ENCODE measurements at places on chromosomes 7 and 10. TPM values are rescaled to one million over a fixed set of nuclear protein-coding genes. Genes with fewer than 3 reads are reported as not detected.

GRCh38 chr7:44563171-44563679 lies 10.5 kb downstream of the DDX56 start:
- no peaks in the 10 kb centered on the region for H3K27me3 ChIP-seq
- H3K27ac ChIP-seq = no peak overlapping the region
- DNase-seq = no peak
- H3K36me3 ChIP-seq = no peaks in the 10 kb centered on the region

DNA sequence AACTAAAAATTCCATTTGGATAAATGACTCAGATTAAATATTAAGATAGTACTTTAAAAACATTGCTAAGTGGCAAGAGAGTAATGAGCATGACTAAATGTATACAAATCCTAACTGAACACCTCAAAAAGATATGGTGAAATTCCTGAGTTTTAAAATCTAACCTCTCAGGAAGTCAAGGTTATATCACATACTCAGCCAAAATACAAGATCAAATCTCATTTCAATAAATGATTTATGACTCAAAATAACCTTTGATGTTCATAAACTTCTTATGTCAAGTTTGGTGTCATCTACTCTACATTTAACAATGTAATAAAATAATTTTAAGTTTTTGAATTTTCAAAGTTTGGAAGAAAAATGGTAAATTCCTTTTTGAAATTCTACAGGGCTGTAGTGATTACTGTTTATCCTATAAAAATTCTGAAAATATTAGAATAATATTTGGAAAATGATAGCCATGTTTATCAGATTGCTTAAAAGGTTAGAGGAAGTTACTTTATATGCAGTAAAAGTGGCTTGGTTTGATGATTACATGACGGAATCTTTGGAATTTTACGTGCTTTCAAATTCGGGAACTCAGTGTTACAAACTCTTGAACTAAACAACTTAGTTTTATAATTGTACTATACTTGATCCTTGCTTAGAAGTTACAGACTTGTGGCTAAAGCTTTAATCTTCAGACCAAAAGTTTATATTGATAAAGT lies 43.7 kb downstream of the ASZ1 start:
- no peak overlapping the region for H3K4me3 ChIP-seq
- no peaks in the 10 kb centered on the region for H3K36me3 ChIP-seq
- no peaks in the 10 kb centered on the region for H3K27me3 ChIP-seq
- H3K4me1 ChIP-seq = no peaks in the 10 kb centered on the region
- no peak for DNase-seq
- H3K27ac ChIP-seq = no peak overlapping the region

DNA sequence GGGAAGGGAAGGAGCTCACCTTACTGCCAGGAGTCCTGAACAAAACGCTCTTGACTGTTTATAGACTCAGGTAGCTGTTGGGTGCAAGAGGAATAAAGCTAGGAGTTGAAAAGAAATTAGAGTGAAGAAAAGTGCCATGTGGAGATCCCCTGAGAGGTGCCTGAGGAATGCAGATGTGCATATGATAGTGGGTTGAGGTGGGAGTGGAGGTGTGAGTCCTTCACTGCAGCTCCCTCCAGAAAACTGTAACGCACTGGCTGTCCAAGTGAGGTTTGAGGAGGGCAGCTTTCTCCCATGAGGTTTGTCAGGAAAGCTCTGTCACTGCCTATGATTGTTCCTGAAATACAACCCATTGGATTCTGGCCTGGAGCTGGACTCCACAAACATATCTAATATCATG lies 904.8 kb upstream of the POT1 start:
- no peaks in the 10 kb centered on the region for H3K27me3 ChIP-seq
- H3K36me3 ChIP-seq = no peaks in the 10 kb centered on the region
- no peak overlapping the region for H3K4me3 ChIP-seq
- no peak for DNase-seq
- H3K27ac ChIP-seq = no peak overlapping the region
- H3K4me1 ChIP-seq = no peaks in the 10 kb centered on the region

The COL28A1 gene
- 4.9 TPM for total RNA-seq

The FGFR2 gene
- 62.8 TPM for total RNA-seq

DNA sequence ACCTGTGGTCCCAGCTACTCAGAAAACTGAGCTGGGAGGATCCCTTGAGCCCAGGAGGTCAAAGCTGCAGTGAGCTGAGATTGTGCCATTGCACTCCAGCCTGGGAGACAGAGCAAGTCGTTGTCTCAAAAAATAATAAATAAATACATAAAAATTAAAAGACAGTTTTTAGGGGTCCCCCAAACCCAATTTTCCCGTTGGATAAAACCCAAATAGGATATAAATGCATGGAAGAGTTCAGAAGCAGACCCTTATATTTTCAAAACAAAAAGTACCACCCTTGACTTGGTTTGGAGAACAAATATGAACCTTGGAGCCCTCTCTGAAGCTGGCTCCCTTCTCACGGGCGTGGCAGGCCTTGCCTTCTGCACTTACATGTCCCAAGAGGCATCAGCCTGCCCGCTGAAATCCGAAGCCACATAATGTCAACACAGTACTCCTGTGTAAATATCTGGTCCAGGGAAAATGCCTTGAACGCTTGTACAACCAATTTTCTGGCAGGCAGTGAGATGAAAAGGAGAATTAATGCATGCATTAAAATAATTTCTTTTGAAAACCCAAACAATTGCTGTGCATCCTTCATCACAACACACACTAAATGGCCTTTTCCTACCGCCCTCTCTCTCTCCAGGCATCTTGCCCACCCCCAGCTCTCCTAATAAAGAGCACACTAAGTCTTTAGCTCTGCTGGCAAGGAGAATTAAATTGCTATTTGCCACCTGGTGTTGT lies 46.4 kb upstream of the PARD3 start:
- no peaks in the 10 kb centered on the region for H3K4me1 ChIP-seq
- no peaks in the 10 kb centered on the region for H3K36me3 ChIP-seq
- H3K27me3 ChIP-seq = no peaks in the 10 kb centered on the region
- no peak overlapping the region for H3K4me3 ChIP-seq

The GRM3 gene
- not detected for total RNA-seq

DNA sequence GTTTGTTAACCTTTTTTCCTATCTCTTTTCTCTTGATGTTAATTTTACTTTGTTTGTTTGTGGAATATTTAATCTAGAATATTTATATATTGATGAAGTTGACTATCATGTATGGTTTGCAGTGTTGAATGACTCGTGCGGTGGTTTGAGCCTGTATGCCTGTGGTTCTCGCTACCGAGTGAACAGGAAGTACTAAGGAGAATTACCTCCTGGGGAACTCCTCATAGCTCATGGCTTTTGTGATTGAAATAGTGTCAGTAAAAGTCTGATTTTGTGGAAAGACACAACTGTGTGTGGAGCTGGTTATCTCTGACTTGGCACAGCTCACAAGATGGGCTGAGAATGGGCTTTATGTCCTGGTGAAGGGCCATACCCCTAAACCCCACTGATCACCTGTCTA lies 498.6 kb downstream of the GLRX3 start:
- H3K27ac ChIP-seq = no peak overlapping the region
- peaks cover 22% of the 10 kb centered on the region for H3K27me3 ChIP-seq
- no peak for DNase-seq
- no peaks in the 10 kb centered on the region for H3K4me1 ChIP-seq

DNA sequence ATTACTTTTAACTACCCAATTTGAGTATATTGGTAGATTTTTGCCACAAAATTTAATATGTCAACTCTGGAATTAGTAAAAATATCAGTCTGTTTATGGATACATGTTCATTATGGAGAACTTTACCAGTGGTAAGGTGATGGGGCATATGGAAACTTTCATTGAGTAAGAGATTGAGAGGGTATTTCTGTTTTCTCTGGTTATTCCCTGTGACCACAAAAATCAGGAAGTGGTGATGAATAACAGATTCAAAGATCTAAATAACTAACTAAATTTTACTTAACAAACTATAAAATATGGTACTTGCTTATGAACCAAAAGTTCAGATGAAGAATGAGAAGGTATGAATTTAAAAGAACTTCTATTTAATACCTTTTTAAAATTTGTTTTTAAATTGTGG lies 22.1 kb upstream of the STEAP4 start:
- no peaks in the 10 kb centered on the region for H3K36me3 ChIP-seq
- no peaks in the 10 kb centered on the region for H3K4me1 ChIP-seq
- no peaks in the 10 kb centered on the region for H3K27me3 ChIP-seq
- H3K4me3 ChIP-seq = no peak overlapping the region
- DNase-seq = no peak

- no peak for DNase-seq
- no peak overlapping the region for H3K27ac ChIP-seq
- H3K4me3 ChIP-seq = no peak overlapping the region
- H3K27me3 ChIP-seq = no peaks in the 10 kb centered on the region
- H3K4me1 ChIP-seq = no peaks in the 10 kb centered on the region
Observed at GRCh38 chr10:123677556-123677955, 11.4 kb downstream of the GPR26 start.

DNA sequence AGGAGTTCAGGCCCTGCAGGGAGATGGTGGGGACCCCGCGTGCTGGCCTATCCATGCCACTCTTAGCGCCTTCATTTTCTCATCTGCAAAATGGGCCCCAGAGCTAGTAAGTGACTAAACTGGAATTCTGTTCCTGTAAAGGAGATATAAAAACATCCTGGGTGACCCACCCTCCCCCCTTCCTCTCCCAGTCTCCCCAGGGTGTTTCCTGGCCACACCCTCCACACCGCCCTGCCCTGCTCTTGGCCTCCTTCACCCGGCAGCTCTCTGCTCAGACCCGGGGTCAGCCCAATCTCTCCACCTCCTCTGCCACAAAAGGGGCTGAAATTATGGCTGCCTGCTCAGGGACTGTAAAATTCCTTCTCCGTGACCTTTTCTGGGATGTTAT lies 70.7 kb downstream of the C10orf105 start:
- DNase-seq = no peak
- no peak overlapping the region for H3K27ac ChIP-seq
- H3K4me1 ChIP-seq = no peaks in the 10 kb centered on the region
- no peaks in the 10 kb centered on the region for H3K36me3 ChIP-seq
- H3K4me3 ChIP-seq = no peak overlapping the region
- H3K27me3 ChIP-seq = no peaks in the 10 kb centered on the region

The SPAM1 gene
- not detected for total RNA-seq

The AFAP1L2 gene
- total RNA-seq = 43.9 TPM

- H3K4me3 ChIP-seq = no peak overlapping the region
- DNase-seq = no peak
- H3K36me3 ChIP-seq = no peaks in the 10 kb centered on the region
Observed at GRCh38 chr7:47183862-47184590, 397.9 kb downstream of the TNS3 start.

- no peaks in the 10 kb centered on the region for H3K4me1 ChIP-seq
- H3K27me3 ChIP-seq = no peaks in the 10 kb centered on the region
- no peak overlapping the region for H3K27ac ChIP-seq
- DNase-seq = no peak
- H3K36me3 ChIP-seq = no peaks in the 10 kb centered on the region
Observed at GRCh38 chr10:62631241-62631640, 173.3 kb upstream of the ADO start.

DNA sequence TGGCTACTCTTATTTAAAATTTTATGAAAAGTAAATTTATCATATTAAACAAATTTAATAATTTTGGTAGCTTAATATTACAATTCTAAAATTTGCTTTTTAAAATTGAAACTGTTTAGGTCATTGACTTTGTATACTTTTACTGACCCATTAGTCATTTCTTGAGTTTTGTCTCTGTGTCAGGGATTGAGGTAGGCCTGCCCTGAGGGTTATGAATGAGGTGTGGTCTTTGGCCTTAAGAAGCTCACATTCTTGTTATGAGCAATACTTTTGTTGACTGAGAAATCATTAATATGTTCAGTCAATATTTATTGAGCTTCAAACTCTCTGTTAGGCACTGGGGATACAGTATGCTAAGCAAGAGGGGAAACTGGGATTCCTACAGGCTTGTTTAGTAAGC lies 47.0 kb upstream of the RPA3 start:
- DNase-seq = no peak
- H3K4me3 ChIP-seq = no peak overlapping the region
- no peaks in the 10 kb centered on the region for H3K27me3 ChIP-seq

DNA sequence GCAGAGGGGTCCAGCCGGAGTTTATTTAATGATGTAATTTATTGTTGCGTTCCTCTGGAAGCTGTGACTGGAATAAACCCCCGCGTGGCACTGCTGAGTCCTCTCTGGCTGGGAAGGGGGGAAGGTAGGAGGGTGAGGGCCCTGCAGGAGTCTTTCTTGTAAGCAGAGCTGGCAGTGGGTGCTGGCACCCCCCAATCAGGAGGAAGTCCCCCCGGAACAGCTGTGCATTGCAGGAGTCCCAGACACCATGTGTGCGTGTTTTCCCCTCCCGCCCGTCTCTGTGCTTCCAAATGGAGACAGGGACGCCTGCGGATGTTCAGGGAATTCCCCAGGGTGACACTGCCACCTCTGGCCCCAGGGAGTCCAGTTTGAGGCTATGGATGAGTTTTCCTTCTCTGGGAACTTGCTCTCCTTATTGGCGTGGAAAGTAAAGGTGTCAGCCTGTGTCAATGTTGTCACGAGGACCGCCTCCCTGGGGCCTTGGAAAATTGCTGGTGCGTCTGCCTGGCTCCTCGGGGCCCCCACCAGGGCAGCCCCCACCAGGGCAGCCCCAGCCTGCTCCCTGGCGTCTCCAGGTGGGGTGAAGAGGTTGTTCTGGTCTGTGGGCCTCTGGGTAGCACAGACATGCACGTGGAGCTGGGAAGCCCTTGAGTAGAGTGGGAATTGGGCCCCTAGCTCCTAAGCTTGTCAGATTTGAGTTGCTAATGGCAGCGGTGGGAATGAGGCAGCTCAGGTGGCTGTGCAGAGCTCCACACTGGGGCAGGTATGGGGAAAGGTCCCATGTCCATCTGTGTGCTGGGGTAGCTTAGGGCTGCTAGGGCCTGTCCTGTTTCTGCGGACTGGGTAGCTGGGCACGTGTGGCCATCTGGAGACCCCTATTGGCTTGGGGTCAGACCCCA lies 2.7 kb downstream of the FZD9 start:
- no peaks in the 10 kb centered on the region for H3K36me3 ChIP-seq
- no peak overlapping the region for H3K4me3 ChIP-seq
- H3K4me1 ChIP-seq = no peaks in the 10 kb centered on the region

The NUTM2A gene
- 2.9 TPM for total RNA-seq

The MMD2 gene
- not detected for total RNA-seq

- no peaks in the 10 kb centered on the region for H3K27me3 ChIP-seq
- H3K36me3 ChIP-seq = no peaks in the 10 kb centered on the region
- H3K4me1 ChIP-seq = no peaks in the 10 kb centered on the region
- no peak for DNase-seq
- H3K27ac ChIP-seq = no peak overlapping the region
- no peak overlapping the region for H3K4me3 ChIP-seq
Observed at GRCh38 chr7:32868116-32868515, 23.4 kb downstream of the KBTBD2 start.

DNA sequence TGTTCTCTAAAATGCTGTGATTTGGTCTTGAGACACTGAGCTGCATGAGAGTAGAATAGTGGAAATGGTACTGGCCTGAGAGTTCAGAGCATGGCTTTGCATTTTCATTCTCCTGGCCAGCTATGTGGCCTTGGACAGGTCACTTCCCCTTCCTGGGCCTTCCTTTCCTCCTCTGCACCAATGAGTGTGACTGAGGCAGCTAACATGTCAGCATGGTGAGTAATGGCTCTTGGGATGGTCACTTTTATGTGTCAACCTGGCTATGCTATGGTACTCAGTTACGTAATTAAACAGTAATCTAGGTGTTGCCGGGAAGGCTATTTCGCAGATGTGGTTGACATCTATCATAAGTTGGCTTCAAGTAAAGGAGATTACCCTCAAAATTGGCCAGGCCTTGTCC lies 109.3 kb downstream of the RTKN2 start:
- H3K4me1 ChIP-seq = no peaks in the 10 kb centered on the region
- H3K36me3 ChIP-seq = no peaks in the 10 kb centered on the region

Data from breast epithelium (tissue), 4 donors.